ENCODE measurements at places on chromosomes 12 and 14.
A peak's percentile ranks its signal among the peaks of the same experiment; 100 is the strongest.

DNA sequence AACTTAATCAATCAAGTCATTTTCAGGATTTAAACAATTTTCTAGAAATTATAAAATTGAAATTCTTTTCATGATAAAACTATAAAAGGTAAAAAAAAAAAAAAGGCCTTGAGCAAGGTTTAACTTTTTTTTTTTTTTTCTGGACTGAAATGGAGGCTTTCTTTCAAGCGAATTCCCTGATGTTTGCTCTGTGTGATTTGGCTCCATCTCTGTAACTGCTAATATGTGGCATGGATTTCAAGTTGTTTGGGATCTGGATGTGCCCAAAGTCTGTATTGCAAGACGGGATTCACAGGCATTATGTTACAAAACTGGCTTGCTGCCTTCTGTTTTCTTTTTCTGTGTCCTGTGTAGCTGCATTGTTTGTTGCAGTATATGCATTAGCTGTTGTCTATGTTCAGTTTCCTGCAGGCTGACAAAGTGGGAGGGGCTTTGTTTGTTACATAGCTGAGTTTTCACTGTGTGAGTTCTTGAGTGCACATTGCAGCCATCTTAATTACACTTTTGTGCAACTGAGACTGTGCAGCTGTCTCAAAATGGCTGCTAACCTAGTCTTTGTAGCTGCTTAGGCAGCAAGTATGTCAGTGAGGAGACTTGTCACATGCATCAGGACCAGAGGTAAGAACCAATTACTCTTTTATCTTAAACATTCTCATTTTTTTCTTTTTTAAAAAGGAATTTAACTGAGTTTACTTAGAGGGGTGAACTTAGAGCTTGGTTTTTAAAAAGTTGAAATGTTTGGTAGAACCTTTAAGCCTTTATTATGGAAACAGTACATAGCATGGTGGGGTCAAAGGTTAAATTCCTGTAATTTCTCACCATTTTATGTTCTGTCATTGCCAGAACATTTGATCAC is 19.5 kb downstream of the ATF7IP start:
- peak; percentile 19 for DNase-seq

GRCh38 chr12:85834378-85834777 is 1.8 kb downstream of the RASSF9 start:
- DNase-seq, result no peak

DNA sequence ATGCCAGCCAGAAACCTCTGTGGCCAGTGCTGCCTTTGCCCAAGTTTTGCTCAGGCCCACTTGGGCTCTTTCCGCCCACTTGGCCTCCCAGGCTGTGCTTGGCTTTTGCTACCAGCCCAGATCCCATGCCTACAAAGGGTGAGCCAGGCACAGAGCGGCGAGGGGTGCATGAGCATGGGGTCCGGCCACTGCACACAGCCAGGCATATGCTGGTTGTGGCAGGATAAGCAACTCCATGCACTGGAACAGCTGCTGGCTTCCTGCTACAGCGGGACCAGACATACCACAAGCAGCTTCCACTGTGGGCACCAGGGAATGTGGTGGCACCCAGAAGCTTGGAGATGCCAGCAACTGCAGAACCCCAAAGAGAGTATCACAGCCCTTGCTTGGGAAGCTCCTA is 45.7 kb upstream of the PRPF39 start:
- no peak for DNase-seq

DNA sequence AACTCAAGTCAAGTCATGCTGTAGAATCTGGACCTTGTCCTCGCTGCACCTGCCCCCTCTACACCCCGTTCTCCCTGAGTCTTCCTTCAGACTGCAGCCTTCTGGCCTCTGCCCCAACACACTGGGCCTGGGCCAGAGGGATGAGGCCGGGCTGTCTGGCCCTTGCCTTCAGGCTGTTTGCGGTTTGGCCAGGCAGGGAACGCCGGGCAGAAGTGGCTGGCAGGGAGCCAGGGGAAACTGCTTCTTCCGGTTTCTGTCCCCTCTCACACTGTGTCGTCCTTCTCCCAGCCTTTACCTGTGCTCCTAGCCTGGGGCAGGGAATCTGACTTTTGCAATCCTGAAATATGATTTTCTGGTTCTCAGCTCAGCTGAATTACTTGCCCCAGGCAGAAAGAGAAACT is 13.5 kb downstream of the DGLUCY start:
- no peak for DNase-seq

GRCh38 chr14:95389471-95390011 is 69.8 kb upstream of the CLMN start:
- DNase-seq, result no peak

- no peak for DNase-seq
Measured at GRCh38 chr12:62803756-62804155, 131.2 kb downstream of the PPM1H start.
